Placental pericyte (primary cell): ENCODE measurements at places on chromosomes 5 and 9. TPM values are rescaled to one million over a fixed set of nuclear protein-coding genes. Genes with fewer than 3 reads are reported as not detected.

Gene PPP3R2
- not detected in 2 replicates for total RNA-seq

Gene IFNB1
- total RNA-seq: not detected in 2 replicates

Gene SLC6A19
- not detected in 2 replicates for total RNA-seq

Gene PMPCA
- 41.1 and 62.1 TPM in 2 replicates for total RNA-seq

Gene F2RL1
- total RNA-seq: 86.4 and 209 TPM in 2 replicates

Gene SURF4
- 449 and 574 TPM in 2 replicates for total RNA-seq
